Left colon (tissue), 2 donors: ENCODE measurements at places on chromosomes 1 and 21. TPM values are rescaled to one million over a fixed set of nuclear protein-coding genes. Genes with fewer than 3 reads are reported as not detected.

- DNase-seq = no peak
Observed at GRCh38 chr1:98364544-98364943, 297.0 kb upstream of the SNX7 start.

DNA sequence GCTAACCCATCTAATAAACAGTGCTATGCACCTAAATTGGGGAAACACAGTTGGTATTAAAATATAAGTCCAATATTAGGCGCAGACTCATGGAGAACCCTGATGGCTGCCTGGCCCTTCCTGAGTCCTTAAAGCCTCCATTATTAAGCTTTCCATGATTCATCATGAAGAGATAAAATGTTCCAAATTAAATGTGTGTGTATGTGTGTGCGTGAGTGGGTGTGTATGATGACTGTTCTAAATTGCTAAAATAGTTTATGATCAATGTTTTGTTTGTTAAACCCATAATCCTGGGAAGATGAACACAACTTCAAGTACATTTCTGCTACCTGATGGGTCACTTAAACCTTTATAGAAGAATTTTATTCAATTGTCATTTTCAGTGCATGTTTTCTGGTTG, 6.3 kb upstream of the RBBP5 start:
- no peak for DNase-seq

DNA sequence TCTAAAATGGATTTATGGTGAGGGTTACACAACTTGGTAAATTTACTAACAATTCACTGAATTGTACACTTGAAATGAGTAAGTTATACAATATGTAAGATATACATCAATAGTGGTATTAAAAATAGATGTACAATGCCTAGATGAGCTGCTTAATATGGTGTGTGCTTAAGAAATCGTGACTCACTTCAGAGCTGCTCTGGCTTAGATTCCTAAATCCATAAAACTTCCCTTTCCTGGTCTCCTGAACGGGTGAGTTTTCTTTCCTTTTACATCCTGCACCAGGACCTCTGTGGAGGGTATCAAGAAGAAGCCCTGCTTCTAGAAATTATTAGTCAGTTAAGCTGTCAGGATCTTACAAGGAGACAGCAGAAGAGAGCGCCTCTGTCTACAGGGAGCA, 30.4 kb downstream of the H3-3A start:
- DNase-seq = no peak

- DNase-seq = no peak
Observed at GRCh38 chr1:2395245-2395644, 3.6 kb downstream of the RER1 start.

Gene CR1L
- 0.34 TPM for total RNA-seq

- no peak for DNase-seq
Observed at GRCh38 chr1:178847396-178847849, 23.5 kb downstream of the ANGPTL1 start.

DNA sequence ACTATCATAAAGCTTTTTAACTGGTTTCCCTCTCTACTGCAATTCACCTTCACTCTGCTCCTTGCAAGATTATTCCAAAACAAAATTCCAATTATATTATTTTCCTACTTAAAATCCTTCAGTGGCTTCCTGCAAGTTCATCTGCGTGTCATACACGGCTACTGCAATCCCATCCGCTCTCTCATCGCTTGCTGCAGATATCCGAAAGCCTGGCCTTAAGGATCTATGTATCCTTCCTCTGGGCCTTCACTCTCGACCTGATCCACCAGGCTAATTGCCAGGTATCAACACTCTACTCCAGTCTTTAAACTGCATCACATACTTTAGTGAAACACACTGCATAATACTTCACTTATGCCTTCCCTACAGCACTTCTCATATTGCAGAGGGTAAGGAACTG, 44.0 kb downstream of the VAV3 start:
- no peak for DNase-seq

Gene IKBKE
- 19.8 TPM for total RNA-seq
